KBM-7 (cell line): ENCODE measurements at places on chromosomes 6 and 20.

DNA sequence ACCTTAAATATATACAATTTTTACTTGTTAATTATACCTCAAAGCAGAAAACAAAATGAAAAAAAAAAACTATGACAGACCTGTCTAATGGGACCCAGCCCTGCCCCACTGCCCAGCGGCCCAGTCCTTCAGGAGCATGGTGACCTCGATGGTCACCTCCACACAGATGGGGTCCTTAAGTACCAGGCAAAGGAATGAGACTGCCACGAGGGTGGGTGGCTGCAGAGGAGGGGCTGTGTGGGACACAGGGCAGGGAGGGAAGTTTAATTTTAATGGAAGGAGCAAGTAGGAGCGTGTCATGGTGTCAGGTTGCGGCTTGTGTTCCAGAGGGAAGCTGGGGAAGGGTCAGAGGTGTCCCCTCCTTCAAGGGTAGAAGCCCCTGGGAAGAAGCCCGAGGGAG is 28.6 kb downstream of the GABRR2 start:
- DNase-seq: no peak

GRCh38 chr6:27544612-27545260 is 71.8 kb upstream of the ZNF184 start:
- DNase-seq: no peak

- no peak for DNase-seq
Measured at GRCh38 chr6:71222671-71223070, 65.9 kb upstream of the OGFRL1 start.

DNA sequence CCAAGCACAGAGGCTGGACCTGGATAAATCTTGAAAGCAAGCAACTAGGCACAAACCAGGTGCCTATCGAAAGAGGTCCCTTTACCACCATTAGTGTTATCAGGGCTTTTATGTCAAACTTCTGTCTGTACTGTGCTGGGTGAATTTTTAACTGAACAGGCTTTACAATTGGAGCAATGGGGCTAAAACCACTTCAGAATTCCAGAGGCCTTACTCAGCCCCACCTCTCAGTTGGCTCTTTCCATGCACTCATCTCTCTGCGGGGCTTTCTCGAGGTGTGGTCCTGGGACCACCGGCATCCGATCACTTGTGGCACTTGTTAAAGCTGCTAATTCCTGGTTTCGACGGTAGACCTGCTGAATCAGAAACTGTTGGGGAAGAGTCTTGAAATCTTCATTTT is 232.5 kb downstream of the SOX4 start:
- no peak for DNase-seq

DNA sequence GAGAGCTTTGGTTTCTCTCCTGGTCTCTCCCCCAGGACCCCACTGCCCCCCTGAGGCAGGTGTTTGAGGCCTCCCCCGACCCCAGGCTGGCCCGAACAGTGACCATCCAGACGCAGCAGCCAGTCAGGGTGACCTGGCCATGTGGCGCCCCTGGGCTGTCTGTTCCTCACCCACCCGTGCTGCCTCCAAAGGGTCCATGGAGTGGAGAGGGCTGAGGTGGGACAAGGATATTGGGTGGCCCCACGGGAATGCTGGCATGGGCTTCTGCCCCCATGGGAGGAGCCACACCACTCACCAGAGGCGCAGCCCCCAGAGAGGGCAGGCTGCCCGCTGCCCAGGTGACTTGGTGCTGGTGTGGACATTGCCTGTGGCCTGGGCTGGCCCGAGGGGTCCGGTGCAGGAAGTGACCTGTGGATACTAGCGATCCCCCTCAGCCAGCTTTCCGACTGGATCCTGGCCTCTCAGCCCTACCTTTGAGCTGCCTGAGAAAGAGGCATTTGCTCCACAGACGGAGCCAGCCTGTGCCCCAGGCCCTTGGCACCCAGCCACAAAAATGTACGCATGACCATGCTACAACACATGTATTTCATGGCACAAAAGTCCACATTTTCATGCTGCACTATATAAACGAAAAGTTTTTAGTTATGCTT is 50.8 kb downstream of the BCAS4 start:
- no peak for DNase-seq

DNA sequence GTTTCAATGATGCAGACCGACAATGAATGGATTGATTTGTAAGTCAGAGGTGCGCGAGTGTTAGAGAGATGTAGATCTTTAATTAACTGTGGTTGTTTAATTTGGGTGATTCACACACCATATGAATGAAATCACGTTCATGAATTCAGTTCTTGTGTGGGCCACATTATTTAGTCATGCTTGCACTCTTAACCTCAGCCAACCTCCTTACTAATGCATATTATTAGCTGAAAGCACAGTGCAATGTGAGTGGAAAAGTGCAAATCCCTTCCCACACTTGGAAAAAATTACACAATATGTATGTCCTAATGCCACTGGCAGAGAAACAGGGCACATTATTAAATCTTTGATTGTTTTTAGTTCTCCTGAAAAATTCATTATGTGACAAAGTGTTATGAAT is 512.5 kb downstream of the BCKDHB start:
- no peak for DNase-seq

DNA sequence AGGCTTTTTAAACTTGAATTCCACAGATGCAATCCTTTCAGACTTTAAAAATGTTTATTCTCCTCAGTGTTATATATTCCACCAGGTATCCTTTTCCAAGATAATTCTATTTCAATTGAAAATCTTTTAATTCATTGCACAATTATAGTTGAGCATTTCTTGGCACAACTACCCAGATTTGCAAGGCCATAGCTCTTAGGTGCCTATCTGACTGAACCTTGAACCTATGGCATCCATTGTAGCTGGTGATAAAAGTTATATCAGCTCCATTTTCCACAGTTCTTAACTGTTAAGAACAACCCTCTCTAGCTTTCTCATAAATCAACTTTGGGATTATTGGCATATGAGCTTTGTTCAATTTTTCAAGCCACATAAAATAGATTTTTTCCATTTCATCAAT is 42.4 kb downstream of the PACRG start:
- DNase-seq: no peak
